SW 1271 (cell line): ENCODE measurements at places on chromosomes 16 and 17.
A peak's percentile ranks its signal among the peaks of the same experiment; 100 is the strongest.

DNA sequence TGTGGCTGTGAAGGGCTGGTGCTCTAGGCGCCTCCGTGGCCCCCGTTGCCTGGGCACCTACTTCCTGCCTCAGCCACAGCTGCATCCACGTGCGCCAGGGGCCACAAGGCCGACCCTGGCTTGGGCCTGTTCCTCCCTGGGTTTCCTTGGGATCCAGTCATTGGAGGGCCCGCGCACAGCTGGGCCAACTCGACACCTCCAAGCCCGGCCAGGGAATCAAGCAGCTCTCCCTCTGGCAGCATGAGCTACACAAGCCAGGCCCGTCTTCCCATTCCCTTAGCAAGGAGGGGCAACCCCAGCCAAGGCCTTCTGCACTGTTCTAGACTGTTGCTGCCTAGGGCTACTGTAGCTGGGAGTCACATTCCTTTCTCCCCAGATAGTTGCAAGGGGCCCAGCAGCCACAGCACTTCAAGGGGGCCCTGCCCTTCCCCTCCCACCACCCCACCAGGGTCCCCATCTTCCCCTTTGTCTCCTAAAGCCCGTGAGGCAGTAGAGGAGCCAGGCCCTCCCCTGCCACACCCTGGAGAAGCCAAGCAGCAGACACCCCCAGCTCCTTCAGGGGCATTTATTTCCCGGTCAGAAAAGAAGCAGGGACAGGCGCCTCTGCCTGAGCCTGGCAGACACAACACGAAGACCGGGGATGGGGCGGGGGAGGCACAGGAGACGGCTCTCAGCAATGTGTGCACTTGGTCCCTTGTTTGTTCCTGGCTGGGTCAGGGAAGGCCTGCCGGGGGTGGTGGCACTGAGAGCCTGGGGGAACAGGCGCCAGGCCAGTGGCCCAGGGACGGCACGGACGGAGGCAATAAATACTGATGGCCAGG is 3.8 kb downstream of the ARHGDIA start:
- DNase-seq: peak; percentile 47

DNA sequence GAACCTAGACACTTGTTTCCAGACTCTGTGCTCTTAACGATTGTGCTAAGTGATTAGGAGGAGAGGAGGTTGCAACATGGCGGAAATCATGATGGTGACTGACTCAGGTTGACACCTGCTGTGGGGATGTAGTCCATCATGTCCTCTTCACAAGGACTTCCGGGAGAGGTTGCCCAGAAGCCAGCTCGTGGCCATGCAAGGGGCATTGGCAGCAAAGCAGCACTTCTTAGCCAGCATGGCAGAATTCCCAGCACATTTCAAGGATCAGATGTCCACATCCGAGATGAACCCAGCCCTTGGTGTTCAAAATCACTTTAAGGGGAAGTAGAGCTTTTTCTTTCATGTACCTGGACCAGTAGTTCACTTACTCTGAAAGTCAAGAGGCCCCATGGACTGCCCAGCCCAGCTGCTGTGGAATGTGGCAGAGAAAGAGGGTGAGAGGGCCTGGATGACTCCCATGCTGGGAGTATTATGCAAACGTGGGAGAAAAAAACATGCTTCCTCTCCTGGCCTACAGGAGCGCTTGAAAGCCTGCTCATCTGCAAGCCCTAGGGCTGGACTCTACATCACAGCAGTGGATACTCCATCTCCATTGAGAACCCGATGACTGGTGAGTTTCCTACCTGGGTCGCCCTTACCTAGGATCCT is 65.5 kb downstream of the IRX6 start:
- DNase-seq: no peak

- no peak for DNase-seq
Observed at GRCh38 chr17:31582151-31582907, 190.9 kb downstream of the RAB11FIP4 start.

- DNase-seq: no peak
Observed at GRCh38 chr17:37745801-37746426, 1.1 kb upstream of the HNF1B start.

GRCh38 chr16:80710918-80711317 is 93.5 kb downstream of the CDYL2 start:
- no peak for DNase-seq

DNA sequence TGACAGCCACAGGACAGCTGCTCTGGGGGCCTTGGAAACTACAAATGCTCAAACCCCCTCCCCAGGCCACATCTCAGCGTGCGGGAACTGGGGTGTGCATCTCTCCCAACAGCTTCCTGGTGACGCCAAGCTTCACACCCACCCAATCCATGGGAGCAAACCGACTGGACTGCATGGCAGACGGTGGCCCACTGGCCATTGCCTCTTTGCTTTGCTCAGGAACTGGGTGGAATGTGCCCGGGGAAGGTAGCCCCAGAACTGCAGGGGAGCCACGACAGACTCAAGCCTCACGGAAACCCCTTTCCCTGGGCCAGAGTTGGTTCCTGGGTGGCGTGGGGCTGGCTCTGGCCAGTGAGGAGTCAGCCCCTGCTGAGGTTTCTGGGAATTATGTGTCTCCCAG is 5.2 kb upstream of the C16orf95 start:
- DNase-seq: no peak

DNA sequence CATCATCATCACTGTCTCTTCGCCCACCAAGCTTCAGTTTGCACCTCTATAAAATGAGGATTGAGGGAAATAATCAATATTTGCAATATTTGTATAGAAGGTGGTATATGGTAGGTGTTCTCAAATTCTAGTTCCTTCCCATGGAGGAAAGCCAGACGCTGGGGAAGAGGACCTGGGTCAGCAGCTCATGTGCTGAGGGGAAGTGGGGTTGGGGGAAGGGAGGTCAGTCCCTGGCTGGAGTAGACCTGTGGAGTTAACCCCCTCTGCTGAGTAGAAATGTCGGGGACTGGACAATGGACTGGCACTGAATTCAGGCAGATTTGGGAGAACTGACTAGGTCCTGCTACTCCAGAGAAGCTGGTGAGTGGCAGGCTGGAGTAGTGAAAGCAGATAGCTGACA is 12.8 kb upstream of the ITGB3 start:
- DNase-seq: no peak

GRCh38 chr16:67710607-67711006 is 8.5 kb downstream of the GFOD2 start:
- no peak for DNase-seq

- no peak for DNase-seq
Observed at GRCh38 chr16:88905563-88905962, 39.1 kb upstream of the PABPN1L start.

- no peak for DNase-seq
Observed at GRCh38 chr17:39704821-39705551, 5.1 kb downstream of the ERBB2 start.

DNA sequence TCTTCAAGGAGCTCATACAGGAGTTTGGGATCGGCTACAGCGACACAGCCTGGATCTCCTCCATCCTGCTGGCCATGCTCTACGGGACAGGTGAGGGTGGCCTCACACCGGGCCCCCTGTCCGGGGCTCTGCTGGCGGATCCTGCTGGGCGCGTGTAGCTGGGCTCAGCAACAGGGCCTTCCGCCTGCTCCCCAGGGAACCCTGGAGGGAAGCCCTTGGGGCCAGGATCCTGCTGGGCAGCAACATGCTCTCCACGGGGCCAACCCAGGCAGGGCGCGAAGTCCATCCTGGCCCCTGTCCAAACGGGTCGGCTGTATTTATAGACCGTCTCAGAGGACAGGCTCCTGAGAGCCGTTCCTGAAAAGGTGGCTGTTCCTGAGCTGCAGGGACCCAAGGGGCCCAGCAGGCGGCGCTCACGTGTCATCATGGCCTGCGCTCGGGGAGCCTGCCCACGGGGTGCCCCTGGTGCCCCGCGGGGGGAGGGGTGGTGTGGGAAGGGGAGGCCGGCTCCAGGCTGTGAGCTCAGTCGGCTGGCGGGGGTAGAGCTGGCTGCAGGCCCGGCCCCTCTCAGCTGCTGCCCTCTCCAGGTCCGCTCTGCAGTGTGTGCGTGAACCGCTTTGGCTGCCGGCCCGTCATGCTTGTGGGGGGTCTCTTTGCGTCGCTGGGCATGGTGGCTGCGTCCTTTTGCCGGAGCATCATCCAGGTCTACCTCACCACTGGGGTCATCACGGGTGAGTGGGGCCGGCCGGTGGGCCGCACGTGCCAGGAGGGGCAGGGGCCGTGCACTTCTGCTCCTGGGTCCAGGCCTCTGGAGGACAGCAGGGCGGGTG is 7.5 kb downstream of the SLC16A3 start:
- DNase-seq: peak; percentile 31

GRCh38 chr17:35011671-35012216 is 31.4 kb downstream of the LIG3 start:
- no peak for DNase-seq

GRCh38 chr16:50552476-50553101 is 4.4 kb downstream of the NKD1 start:
- no peak for DNase-seq

DNA sequence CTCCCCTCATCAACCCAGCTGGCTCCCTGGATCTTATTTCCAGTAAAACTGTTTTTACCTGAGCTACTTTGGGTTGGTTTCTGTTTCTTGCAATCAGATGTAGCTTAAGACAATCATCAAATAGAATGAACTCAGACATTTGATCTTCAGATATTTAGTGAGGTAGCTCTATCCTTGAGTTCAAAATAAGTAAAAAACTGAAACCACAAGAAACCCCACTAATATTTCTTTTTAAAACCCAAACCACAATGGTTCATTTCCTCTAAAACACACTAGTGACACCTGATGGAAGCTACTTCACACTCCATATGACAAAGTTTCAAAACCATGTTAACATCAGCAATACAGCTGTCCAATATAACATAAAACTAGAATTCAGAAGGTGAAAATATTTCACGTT is 37.8 kb downstream of the CACNG1 start:
- DNase-seq: no peak

DNA sequence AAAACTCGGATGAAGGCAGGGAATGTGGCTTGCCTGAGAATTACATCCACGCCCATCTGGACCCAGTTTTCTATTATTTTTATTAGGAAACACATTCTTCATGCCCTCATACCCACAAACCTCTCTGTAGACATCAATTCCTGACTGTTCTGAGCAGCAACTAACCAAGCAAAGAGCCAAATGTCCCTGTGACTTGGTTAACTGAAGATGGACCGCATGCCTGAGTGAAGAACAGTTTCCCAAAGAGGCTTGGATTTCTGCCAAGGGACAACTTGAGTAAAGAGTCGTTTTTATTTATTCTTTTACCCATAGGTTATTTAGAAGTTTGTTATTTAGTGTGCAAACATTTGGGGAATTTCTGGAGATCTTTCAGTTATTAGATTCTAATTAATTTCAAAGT is 259.8 kb downstream of the GRIN2A start:
- no peak for DNase-seq

DNA sequence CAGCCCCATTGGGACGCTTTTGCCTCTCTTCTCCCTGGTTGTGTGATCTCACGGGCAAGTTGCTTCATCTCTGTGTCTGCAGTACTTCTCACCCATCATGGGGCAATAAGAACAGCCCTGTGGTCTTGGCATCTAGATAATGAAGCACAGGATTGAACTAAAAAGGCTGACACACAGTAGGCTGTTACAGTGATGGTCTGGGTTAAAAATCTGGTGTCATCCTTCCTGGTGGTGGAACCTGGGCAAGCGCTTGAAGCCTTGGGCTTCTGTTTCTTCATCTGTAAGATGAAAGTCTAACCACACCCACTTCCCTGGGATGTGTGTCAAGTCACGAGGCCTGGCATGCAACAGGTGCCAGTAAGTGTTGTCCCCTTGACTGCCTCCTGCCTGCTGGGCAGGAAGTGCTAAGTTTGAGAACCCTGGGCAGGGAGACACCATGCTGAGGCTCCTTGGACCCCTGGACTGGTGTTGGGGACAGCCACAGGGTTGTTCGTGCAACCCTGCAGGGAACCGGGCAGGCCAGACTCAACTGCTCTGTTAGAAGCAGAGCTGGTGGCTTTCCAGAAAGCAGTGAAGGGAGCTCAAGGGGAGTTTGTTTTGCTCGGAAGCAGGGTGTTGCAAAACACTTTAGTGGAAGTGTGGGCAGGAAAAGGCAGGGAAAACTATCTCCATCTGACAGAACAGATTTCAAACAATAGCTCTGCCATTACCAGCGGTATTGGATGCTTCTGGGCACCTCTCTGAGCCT is 5.9 kb upstream of the MAP2K3 start:
- DNase-seq: no peak

DNA sequence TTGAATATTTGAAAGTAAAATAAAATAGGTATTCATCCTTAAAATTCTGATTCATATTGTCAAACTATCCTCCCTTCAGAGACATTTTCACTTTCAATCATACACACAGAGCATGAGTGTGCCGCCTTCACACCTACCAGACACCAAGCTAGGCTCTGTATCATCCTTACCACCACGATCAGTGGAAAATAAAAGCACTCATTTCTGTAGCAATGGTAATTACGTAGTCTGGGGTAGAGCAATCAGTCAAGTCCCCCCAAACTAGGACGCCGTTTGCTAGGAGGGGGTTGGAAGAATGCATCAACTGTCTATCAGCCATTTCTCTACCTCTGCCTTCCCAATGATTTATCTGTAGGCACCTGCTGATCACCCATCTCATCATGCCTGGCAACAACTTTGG is 84.6 kb upstream of the GRIN2A start:
- no peak for DNase-seq

DNA sequence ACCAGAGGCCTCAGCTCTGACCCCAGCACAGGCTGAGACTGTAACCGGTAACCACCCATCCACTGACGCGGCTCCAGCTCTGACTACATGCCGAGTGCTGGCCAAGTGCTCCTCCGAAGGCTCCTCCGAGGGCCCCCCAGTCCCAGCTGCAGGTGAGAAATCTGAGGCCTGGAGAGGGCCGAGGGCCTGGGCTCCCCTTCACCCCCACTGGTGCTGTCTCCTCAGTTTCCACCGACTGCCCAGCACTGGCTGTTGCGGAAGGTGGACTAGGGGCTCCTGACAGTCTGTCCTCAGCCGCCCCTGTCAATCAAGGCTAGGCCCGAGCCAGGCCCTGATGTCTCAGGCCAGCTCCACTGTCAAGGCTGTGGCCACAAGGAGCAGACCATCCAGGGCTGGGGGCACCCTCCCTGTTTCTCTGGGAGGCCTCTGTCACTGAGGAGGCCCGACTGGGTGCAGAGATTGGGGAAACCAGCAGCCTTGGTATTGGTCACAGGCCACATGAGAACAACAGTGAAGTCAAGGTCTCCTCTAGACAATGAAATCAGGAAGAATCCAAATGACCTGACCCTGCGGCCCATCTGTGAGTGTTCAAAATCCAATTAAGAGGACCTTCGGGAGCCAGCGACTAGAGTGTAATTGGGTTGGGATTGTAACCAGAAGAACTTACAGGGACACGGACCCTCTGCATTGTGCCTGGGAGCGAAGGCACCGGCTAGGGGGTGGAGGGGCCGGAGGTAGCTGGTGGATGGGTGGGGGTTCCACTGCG is 5.1 kb downstream of the TMEM235 start:
- no peak for DNase-seq

- DNase-seq: no peak
Observed at GRCh38 chr17:72937707-72938106, 154.8 kb downstream of the SLC39A11 start.

GRCh38 chr16:49474741-49475140 is 101.1 kb downstream of the C16orf78 start:
- no peak for DNase-seq

- no peak for DNase-seq
Observed at GRCh38 chr16:52603015-52603414, 56.1 kb upstream of the TOX3 start.
